ENCODE measurements at places on chromosomes 5 and 9.
A peak's percentile ranks its signal among the peaks of the same experiment; 100 is the strongest.

- DNase-seq, result no peak
Observed at GRCh38 chr5:121962958-121963357, 1.2 kb downstream of the SRFBP1 start.

GRCh38 chr5:154575546-154576428 lies 97.8 kb upstream of the HAND1 start:
- no peak for DNase-seq

DNA sequence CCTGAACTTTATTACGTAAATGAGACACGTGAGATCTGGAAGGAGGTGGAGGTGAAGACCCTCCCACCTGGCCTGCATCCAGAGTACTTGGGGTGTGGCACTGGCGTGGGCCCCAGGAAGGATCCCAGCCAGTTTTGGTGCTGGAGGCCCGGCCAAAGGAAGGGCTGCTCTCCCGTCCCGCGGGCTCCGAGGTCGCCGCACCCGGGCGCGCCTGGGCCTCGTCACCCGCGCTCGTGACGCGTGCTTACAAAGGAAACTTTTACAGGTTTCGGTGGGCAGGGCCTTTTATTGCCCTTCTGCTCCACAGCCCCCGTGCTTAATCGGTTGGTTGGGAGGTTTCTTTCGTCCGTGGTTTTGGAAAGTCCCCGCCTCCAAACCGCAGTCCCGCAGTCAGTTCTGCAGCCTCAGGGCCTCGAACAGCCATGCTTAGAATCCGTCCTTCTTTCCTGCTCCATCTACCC lies 29.2 kb downstream of the CDKN2A start:
- DNase-seq, result peak; percentile 47

DNA sequence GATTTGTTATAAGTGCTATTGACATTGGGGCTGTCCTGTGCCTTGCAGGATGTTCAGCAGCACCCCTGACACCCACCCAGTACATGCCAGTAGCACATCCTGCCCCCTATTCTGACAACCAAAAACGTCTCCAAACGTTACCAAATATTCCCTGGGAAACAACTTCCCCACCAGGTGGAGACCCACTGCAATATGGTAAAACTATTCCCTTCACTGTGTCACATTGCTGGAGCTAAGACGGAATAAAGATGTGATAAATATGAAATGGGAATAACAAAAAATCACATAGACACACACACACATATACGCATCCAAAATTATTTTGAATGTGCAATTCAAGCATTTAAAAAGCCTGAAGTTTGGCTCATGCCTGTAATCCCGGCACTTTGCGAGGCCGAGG lies 874.3 kb upstream of the DMAC1 start:
- DNase-seq, result no peak

All from stimulated activated CD8-positive, alpha-beta memory T cell treated with anti-CD3 and anti-CD28 coated beads, Interleukin-7, amount 100 ng/mL, for 48 hours (primary cell).